ENCODE measurements at places on chromosomes 3 and 15. TPM values are rescaled to one million over a fixed set of nuclear protein-coding genes. Genes with fewer than 3 reads are reported as not detected.

Gene CELSR3
- 0.17 TPM for polyA plus RNA-seq

Gene ZNF619
- 1.4 TPM for polyA plus RNA-seq

GRCh38 chr3:166257715-166258114, 420.5 kb upstream of the BCHE start:
- DNase-seq = no peak

GRCh38 chr3:64166584-64167162, 58.6 kb downstream of the PRICKLE2 start:
- no peak for DNase-seq

DNA sequence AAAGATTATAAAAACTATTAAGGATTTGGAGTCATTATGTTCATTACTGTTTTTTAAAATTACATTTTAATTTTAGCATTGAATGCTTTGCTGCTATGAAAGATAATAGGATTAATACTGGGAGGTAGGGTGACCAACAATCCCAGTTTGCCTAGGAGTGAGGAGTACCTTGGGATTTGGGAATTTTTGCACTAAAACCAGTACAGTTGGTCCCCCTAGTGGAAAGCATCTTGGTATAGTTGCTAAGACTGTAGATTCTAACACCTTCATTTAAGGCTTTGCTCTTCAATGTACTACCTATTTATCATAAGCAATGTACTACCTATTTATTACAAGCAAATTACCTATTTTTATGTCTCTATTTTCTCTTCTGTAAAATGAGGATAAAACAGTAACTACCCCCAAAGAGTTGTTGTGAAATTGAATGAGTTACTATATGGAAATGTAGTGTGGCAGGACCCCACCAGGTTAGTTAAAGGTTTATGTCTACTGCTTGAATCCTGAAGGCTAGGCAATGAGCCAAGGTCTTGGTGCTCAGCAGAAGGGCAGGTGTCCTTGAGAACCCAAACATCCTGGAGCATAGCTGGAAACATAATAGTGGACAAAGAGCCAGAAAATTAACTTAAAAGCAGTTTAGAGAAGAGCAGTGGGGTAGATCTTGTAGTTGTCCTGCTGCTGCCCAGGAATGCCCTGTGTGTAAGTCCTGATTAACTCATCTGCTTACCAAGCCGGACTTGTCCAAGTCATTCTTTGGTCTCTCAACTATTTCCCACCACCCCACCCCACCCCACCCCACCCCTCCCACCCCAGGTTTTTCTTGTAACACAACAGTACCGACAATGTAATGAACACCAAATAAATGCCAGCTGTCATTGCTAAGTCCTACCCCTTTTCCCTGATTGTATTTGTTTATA, 49.2 kb upstream of the NMD3 start:
- DNase-seq = no peak

Data from kidney (tissue), 22 donors.